ENCODE measurements at places on chromosomes 16 and 17.

- DNase-seq: no peak
These were observed 7.9 kb upstream of the SLFN14 start for GRCh38 chr17:35568561-35568960.

GRCh38 chr16:53792161-53792951 lies 88.4 kb downstream of the FTO start:
- no peak for DNase-seq

- DNase-seq: no peak
These were observed 5.2 kb downstream of the ASGR1 start for GRCh38 chr17:7173687-7174602.

- DNase-seq: no peak
These were observed 11.7 kb downstream of the CFAP52 start for GRCh38 chr17:9587969-9588656.

DNA sequence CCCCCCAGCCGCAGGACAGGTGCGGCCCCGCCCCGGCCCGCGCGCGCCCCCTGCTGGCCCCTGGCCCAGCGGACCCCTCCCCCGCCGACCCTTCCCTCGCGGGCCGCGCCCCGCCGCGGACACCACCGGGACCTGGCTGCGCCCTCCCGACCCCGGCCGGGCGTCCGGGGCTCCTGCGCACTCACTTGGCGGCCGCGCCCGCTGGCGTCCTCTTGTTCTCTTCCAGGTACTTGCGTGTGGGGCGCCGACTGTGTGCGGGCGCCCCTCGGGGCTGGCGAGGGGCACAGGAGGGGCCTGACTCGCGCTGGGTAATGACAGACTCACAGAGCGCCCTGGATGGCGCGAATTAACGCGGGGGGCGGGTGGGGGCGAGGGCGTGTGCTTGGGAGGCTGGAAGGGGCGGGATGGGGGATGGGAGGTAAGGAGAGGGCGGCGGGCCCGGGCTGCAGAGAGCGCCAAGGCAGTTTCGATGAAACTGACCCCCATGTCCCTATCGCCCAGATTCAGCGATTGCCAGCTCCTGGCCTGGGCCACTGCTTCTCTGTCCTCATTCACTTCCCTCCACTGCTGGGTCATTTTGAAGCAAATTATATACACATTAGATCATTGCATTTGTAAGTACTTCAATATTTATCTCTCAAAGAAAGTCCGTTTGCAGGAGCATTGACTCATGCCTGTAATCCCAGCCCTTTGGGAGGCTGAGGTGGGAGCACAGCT lies 445 bp upstream of the DBNDD1 start:
- DNase-seq: no peak

GRCh38 chr17:79837888-79838521 lies 1.2 kb downstream of the CBX4 start:
- no peak for DNase-seq

GRCh38 chr16:30082545-30083090 lies 6.8 kb downstream of the PPP4C start:
- no peak for DNase-seq

DNA sequence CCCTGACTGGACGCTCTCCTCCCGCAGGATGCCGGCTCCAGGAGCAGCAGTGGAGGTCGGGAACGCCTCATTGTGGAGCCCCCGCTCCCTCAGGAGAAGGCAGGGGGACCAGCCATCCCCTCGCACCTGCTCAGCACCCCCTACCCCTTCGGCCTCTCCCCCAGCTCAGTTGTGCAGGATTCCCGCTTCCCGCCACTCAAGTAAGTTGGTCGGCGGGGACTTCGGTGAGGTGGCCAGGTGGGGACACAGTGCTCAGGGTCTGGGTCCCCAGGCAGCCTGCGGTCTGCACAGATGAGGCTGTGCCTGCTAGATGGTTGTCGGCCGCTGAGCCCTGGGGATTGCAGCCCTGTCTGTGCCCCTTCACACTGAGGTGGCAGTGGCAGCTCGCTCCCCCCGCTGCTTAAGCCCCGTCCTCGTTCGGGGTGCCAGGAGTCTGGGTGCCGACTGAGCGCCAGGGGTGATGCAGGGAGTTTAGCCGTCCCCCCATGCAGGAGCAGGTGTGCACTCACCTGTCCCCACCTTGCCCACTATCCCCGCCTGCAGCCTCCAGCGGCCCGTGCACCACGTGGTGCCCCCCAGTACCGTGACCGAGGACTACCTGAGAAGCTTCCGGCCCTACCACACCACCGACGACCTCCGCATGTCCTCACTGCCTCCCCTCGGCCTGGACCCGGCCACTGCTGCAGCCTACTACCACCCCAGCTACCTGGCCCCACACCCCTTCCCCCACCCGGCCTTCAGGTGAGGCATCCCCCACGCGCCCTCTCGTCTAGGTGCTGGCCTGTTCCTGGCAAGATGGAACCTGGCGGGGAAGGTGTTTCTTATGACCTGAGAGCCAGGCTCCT lies 34.3 kb downstream of the GINS2 start:
- DNase-seq: no peak

GRCh38 chr17:6509031-6509771 lies 47.2 kb downstream of the PITPNM3 start:
- DNase-seq: no peak

GRCh38 chr16:14302031-14302398 lies 230.9 kb downstream of the MRTFB start:
- no peak for DNase-seq

- DNase-seq: no peak
These were observed 655 bp downstream of the HIRIP3 start for GRCh38 chr16:29994600-29995323.

- DNase-seq: no peak
These were observed 4.1 kb downstream of the ACE start for GRCh38 chr17:63480826-63481487.

- DNase-seq: no peak
These were observed 39.2 kb upstream of the IRX3 start for GRCh38 chr16:54325616-54326265.

- DNase-seq: no peak
These were observed 6.2 kb downstream of the EPN3 start for GRCh38 chr17:50538549-50539410.

DNA sequence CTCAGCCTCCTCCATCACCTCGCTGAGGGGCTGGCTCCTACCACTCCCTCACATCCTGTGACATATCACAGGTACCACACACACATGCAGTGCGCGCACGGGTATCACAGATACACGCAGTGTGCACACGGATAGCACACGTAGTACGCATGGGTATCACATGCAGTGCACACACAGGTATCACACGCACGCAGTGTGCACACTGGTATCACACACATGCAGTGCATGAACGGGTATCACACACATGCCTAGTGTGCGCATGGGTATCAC lies 30.1 kb downstream of the ACSF3 start:
- no peak for DNase-seq

- DNase-seq: no peak
These were observed 24.4 kb upstream of the ETV4 start for GRCh38 chr17:43570518-43570928.

DNA sequence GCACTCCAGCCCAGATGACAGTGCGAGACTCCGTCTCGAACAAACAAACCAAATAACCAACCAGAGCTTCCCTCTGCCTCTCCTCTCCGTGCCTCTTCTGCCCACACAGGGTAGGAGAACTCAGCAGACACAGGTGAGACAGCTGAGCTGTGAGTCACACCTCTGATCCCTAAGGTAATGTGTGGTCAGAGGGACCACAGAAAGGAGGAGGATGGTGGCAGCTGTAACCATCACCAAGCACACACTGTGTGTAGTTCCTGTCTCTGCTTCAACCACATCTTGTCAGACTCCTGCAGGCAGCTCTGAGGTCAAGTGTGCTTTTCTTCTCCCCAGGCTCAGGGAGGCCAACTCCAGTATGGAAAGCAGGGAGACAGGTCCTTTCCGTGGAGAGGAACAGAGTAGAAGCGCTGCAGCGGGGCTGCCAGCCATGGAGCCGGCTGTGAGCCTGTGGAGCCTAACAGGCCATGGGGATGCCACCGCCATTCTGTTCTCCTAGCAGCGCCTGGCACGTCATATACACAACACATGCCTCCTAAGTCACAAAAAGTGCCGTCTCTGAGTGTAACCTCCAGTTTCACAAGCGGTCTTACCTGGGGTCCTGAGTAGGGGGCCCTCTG lies 7.1 kb downstream of the NUDT16L1 start:
- DNase-seq: no peak

- DNase-seq: peak; percentile 91
These were observed 2.4 kb upstream of the ENPP7 start for GRCh38 chr17:79728169-79728907.

GRCh38 chr17:2251098-2251497 lies 52.5 kb downstream of the SMG6 start:
- DNase-seq: no peak

GRCh38 chr17:50045154-50045553 lies 10.8 kb upstream of the ITGA3 start:
- DNase-seq: no peak

GRCh38 chr16:4392382-4393239 lies 21.0 kb downstream of the VASN start:
- no peak for DNase-seq

DNA sequence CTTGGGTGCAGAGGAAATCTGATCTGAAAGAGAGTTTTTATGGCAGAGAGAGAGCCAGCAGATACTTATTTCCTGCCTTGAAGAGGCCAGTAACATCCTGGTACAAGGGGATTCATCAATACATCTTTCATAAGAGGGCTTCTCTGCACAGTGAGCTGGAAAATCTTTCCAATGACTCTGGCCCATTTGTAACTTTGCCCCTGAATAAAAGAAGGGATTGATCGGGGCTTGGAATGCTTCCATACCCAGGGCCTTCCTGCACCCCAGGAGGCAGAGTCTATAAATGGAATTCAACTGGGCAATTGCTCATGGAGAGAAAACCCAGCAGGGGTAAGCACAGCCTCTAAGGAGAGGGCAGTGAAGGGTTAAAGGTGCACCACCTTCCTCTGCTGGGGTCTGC lies 163.3 kb downstream of the XYLT1 start:
- no peak for DNase-seq

- DNase-seq: no peak
These were observed 35.1 kb downstream of the GDE1 start for GRCh38 chr16:19486750-19487325.

- DNase-seq: no peak
These were observed 8.4 kb downstream of the SDR42E1 start for GRCh38 chr16:82002831-82003230.

- DNase-seq: no peak
These were observed 31.8 kb upstream of the AXIN2 start for GRCh38 chr17:65593092-65593854.

DNA sequence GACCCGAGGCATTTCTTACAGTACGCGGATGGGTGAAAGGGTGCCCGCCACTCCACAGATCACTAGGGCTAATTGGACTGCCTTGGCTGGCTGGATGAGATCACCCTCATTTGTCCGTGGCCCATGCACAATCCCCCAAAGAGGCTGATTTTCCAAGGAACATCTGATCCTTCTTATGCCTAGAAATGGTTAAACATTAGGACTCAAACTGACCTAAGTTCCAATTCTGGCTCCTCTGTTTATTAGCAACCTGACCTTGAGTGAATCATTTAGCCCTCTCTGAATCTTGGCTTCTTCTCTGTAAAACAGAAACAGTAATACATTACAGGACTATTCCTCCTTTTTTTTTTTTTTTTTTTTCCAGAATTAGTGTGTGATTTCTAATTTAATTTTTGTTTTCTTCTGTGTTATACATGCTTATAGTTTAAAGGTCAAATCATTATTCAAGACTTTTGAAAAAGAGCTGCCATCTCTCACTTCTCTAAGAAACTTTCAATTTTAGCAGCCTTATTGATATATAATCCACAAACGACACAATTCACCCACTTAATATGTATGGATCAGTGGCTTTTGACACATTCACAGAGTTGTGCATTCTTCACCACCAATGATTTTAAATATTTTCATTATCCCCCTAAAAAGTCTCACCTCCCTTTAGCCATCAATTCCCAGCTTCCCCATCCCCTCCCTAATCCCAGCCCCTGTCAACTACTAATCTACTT lies 45.4 kb upstream of the TMEM132E start:
- DNase-seq: no peak

DNA sequence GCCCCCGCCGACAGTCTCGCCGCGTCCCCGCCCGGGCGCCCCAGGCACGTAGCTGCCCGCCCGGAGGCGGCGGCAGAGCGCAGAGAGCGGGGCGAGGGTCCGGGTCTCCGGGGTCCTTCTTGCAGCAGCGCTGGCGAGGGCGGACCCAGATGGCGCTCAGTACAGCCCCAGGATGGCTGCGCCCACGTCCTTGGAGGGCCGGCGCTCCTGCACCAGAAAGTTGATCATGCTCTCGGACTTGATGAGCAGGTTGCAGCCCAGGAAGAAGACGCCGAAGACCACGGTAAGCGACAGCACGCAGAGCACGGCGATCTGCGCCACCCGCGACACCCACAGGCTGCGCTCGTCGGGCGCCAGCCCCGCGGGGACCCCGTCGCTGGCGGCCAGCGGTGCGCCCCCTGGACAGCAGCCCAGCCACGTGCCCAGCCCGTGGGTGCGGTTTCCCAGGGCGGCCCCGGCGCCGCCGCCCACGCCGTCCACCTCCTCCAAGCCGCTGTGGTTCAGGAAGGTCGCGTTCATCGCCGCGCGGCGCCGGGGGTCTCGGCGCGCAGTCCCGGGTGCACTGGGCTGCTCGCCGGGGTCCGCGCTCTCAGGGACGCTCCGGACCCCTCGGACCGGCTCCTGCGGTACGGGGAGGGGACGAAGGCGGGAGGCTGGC lies 435 bp downstream of the RPRML start:
- no peak for DNase-seq

DNA sequence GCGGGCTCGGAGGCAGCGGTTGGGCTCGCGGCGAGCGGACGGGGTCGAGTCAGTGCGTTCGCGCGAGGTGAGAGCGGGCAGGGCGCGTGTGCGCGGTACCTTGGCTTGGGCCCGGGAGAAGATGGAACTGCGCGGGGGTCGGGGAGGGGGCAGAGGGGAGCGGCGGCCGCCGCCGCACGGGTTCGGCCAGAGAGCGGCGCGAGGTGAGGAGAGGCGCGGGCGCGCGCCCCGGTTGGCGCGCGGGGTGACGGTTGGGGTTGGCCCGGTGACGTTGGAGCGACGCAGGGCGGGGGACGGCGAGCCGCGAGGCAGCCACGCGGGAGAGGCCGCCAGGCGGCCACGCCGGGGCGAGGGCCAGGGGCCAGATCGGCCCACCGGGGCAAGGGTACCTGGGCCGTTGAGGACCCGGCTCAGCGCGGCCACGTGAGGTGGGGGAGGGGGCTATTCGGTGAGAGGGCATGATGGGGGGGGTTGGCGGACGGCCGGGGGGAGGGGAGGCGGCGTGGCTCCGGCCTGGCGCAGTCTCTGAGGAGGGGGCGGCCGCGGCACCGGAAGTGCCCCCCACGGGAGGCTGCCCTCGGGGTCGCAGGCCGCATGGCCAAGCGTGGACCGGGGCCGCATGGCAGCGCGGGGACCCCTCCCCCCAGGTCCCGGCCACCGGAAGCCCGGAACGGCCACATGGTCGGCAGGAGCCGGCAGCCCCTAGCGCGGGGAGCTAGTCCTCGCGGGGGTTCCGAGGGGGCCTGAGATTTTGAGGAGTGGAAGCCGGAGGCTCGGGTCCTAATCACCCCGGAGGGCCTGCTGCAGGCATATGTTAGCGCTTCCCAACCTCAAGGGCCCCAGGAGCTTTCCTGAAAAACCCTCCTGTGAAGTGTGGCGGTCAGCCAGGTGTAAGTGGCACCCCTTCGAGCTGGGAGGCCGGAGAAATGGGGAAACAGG lies 527 bp downstream of the EIF5A start:
- DNase-seq: no peak
